Left ventricle myocardium inferior (tissue), 1 donor: ENCODE measurements at places on chromosomes 1 and 21.

DNA sequence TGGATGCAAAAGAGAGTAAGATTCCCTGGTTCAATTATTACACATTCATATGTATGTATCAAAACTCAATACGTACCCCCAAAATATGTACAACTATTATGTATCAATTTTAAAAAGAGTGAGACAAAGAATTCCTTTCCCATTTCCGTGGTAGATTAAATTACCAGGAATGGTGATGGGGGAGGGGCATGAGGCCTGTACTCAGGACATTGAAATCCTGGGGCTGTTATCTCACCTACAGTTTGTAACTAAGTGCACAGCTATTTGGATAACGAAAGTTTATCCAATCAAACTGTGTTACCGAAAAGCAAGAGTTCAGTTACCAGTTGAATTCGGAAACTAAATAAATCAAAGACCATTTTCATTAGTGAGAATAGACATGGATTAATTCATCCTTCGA is 8.3 kb upstream of the ESRRG start:
- no peak for DNase-seq

DNA sequence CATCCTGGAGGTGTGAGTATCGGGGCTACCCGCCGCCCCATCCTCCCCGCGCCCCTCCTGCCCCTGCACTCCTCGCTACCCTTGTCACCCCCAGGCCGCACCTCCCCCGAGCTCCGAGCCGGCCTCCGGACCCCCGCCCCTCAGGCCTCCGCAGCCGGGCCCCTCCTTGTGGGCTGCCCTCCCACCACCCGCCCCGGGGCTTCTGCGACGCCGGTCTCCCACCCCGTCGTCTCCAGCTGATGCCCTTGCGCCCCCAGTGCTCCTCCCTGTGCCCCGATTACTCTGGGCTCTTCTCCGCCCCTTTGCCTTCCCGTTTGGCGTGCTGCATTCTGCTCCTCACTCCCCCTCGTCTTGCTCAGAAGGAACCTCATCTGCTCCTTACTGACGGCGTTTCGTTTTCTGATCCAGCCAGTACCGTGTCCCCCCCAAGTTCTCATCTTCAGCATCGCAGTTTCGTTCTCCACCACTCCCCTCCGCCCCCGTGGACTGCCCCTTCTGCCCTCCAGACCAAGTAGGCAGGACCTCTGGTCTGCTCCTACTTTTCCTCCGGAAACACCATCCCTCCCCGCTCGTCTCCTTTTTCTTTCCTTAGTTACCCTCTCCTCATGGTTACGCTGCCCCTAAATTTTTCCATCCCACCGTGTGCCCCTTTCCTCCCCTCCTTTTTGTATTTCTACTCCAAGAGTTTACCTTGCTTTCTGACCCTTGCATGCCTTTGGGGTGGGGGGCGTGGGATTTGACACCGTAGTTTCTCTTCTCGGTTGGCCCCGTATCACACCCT is 841 bp downstream of the SNX27 start:
- DNase-seq = peak; percentile 22

DNA sequence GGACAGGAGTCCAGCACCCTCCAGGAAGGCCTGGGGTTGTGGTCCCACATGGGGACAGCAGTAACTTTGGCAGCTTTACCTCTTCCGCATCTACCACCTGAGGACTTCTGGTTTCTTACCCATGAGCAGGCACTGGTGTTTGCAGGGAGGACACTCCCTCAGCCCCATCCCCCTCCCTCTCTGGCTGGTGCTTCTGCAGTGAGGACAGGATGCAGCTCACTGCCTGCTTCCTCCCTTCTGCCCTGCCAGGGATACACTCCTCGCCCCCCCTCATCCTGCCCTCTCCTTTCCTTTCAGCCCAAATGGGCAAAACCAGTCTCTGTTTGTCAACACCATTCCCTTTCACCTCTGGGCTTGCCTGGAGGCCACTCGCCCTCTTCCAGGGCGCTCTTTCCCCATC is 62.4 kb downstream of the KIRREL1 start:
- DNase-seq = no peak

DNA sequence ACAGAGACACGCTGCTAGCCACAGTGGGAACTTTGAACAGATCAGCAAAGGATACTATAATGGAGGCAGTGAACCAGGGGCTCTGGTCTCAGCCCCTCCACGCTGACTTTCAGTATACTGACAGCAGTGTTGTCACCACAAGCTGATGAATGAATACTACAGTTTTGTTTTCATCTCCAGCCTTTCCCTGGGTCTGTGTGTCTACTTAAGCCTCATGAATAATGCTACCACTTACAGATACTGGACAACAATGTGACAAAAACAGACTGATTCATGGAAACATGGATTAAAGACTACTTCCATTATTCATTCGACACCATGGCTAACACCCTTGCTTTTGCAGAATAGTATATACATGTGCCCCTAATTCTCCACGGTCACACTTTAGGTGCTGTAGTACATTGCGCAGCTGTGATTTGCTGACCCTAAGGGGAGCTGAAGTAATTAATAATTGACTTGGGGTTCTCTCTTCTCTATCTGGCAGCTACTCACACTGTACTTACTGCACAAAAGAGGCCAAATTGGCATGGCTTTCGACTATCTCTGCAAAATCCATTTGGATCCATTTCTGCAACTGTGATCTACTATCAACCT is 203.2 kb upstream of the LYPLAL1 start:
- no peak for DNase-seq

- DNase-seq = no peak
Observed at GRCh38 chr1:179288977-179289376, 4.6 kb upstream of the SOAT1 start.

- DNase-seq = peak; percentile 54
Observed at GRCh38 chr1:15836772-15837669, 10.5 kb upstream of the SPEN start.

GRCh38 chr1:14253676-14254075 is 344.8 kb upstream of the KAZN start:
- DNase-seq = no peak

GRCh38 chr1:226986496-226987178 is 46.5 kb downstream of the COQ8A start:
- no peak for DNase-seq

- peak; percentile 16 for DNase-seq
Observed at GRCh38 chr21:44984792-44985440, 45.1 kb downstream of the SLX9 start.

DNA sequence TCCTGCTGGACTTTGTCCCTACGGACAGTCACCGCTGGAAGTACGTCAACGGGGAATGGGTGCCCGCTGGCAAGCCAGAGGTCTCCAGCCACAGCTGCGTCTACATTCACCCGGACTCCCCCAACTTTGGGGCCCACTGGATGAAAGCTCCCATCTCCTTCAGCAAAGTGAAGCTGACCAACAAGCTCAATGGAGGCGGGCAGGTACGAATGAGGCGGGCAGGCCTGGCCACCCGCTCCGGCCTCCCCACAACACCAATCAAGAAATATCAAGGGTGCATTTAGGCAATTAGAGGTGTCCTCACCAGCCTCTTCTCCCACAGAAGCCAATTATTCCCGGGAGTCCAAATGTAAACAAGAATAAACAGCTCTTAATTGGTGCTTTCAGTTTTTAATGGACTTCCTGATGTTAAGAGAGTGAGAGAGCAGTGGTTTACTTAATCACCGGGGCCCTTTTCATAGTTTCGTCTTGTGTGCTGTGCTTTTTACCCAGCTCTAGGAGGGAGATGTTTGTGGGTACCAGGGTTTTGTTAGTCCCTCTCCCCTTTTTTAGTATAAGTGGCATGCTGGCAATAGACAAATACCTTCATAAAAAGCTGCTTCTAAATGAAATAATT is 10.7 kb downstream of the TBX19 start:
- no peak for DNase-seq

DNA sequence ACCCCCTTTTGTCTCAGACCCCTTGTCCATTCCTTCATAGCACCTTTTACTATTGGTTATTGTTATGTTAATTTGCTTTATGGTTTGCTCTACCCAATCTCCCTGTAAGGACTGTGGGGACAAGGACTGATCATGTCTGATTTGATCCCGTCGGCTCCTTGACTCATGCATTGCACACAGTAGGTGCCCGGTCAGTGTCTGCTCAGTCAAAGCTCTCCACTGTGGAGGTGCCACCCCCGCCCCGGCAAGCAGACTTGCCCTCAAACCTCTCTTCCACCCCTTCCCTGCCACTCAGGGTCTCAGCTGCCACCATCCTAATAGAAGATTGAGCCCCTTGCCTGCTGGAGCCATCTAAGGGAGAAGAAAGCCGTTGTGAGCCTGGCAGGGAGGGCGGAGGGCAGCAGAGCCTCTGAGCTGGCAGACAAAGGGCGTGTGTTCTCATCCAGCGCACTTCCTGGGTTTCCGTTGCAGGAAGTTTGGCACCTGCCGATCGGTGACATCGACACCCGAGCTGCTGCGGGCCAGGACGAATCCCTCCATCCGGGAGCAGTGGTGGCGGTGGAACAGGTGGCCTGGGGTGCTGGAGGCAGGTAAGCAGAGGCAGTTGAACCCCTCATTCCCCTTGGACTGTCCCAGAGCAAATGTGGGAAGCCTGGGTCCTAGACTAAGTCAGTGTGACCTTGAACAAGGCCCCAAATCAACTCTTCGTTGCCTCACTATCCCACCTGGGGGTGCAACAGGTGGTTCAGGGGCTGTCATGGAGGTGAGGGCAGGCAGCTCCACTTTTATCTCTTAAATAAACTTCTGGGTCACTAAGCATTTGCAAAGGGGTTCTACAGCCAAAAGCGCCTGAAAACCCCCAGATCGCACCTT is 2.2 kb upstream of the FBLIM1 start:
- DNase-seq = no peak

GRCh38 chr1:17892225-17892624 is 137.1 kb downstream of the ACTL8 start:
- peak; percentile 72 for DNase-seq

DNA sequence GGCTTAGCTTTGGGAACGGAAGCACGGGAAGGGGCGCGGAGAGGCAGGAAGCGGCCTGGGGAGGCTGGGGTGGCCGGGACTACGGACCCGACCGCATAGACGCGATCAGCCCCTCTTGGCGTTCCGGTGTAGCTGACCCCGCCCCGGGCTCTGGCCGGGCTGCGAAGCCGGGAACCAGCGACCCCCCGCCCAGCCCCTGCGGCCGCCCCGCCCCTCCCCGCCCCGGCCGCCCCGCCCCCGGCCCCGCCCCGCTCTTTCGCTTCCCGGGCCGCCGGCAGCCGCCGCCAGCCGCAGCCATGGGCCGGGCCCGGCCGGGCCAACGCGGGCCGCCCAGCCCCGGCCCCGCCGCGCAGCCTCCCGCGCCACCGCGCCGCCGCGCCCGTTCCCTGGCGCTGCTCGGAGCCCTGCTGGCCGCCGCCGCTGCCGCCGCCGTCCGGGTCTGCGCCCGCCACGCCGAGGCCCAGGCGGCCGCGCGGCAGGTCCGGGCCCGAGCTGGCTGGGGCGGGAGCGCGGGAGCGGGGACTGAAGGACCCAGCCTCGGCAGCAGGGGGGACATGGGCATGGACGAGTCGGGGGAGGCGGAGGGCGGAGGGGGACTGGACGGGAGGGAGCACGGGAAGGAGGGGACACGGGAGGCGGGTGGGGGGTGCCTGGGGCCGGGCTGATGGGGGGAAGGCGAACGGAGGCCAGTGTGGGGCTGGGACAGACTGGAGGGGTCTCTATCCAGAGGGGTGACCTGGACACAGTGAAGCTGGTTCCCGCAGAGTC is at the start of gene SELENON:
Gene SELENON, plus strand, starts transcription at position 259 of the 768 bp plus-strand sequence. Its CDS starts 38 bp downstream, at position 297.
- DNase-seq = peak; percentile 84

- no peak for DNase-seq
Observed at GRCh38 chr1:92990828-92991227, 29.6 kb upstream of the DIPK1A start.

GRCh38 chr1:26537951-26538352 is 8.4 kb downstream of the RPS6KA1 start:
- no peak for DNase-seq

DNA sequence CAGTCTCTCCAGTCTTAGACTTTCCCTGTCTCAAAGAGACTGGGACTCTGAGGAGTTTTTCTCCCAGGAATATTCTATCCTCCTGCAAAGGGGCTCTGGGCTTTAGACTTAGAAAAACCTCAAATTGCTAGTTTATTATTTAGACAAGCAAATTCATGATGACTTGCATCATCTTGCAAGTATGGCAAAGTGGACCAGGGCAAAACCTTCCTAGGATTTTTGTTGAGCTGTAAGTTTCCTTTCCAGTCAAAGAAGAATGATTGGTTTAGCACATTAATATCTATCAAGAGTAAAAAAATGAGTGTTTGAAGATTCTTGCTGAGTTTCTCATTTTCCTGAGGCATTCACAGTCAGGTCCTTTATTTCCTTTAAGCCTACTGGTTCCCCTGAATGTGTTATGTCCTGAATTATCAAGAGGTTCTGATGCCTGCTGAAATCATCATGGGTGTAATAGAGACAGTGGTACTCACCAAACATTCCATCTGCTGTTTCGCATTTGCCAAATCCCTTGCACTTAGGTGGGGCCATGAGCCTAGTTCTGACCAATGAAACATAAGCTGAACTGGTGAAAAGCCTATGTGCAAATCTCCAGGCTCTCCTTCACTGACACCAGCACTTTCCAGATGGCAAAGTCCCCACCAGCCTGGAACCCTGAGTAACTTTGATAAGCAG is 25.2 kb upstream of the SPAG17 start:
- DNase-seq = no peak

DNA sequence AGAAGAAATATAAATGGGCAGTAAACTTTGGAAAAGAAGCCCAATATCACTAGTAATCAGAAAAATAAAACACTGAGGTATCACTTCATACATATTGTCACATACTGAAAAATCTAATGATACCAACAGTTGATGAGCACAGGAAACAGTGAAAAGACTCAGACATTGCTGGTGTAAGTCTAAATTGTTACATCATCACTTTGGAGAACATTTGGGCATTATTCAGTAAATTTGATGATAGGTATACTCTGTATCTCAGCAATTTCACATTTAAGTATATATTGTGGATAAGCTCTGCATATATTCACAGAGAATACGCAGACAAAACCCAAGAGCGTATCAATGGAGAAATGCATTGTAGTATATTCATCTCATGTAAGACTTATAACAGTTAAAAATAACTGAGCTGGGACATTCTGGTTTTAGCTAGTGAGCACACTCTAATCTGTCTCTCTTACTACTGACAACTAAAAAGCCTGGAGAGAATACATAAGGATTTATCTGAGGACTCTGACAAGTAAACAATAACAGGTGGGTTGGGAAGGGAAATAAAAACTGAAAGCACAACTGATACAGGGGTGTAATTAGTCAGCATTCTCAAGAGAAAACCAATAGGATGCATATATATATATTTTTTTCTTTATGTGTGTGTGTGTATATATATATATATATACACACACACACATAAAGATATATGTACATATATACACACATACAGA is 212.7 kb upstream of the JUN start:
- DNase-seq = no peak

DNA sequence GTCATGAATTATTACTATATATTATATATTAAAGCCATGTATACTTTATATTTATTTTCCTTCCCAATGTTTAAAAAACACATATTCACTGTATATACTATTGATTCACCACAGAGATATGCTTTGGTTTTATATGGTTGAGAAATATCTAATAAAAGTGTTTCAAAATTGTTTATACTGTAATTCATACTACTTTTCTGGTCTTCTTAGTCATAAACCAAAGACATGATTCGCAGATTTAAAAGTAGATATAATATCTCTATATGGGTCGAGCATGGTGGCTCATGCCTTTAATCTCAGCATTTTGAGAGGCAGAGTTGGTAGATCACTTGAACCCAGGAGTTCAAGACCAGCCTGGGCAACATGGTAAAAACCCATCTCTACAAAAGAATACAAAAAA is 738.4 kb downstream of the USP25 start:
- no peak for DNase-seq
